ENCODE measurements at places on chromosomes 7 and 10.

GRCh38 chr10:34400075-34400474, 415.0 kb downstream of the PARD3 start:
- DNase-seq: no peak

- DNase-seq: no peak
Observed at GRCh38 chr10:110919349-110919931, at the start of gene SHOC2. TSS of gene SHOC2 (plus strand) at chr10:110919604. CDS start at chr10:110964359, 44,755 bp downstream.

- peak; percentile 95 for DNase-seq
Observed at GRCh38 chr7:137992550-137993394, 9.1 kb downstream of the CREB3L2 start.

GRCh38 chr10:57664815-57665214, 602.9 kb downstream of the IPMK start:
- DNase-seq: no peak

DNA sequence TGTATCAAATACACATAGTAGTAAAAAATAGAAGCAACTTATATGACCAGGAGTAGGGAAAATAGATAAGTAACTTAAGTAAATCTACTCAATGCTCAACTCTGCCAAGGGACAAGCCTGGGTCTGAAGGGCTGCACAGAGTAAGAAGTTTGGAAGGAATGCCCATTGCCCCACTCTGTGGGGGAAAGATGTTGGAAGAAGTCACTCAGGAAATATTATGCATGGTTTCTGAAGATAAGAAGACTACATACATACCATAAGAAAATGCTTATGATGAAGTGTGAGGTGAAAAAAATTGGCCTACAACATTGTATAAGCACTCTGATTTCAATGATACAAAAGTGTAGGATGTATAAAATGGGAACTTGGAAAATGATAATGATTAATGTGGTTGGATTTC, 54.0 kb downstream of the LAMB4 start:
- DNase-seq: no peak

- DNase-seq: no peak
Observed at GRCh38 chr10:12193193-12193592, 2.5 kb downstream of the NUDT5 start.

DNA sequence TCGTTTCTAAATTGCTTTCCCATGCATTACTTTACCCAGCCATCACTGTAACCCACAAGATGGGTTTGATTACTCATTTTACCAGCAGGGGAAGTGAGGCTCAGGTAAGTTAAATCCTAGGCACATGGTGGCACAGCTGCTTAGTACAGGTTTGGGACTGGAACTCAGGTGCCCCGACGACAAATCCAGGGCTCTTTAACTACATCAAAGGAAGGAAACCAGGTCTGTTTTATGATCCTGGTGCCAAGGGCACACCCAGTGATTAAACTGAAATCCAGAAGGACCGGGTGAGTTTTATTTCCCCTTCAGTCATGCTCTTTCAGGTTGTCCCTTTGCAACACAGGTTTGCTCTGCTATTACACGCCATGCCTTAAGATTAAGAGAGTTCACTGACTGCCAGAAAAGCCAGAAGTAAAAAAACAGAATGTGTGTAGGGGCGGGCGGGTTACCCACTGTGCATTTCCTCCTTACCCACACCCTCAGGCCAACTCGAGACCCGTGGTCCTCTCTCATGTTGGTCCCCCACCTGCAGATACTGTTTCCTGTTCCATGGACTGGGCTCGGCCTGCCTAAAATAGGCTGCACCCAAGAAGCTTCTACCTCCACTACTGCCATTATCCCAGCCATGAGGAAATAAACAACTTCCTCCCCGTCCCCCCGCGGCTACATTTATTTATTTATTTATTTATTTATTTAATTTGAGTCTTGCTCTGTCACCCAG, 55.1 kb upstream of the KDM7A start:
- DNase-seq: no peak

DNA sequence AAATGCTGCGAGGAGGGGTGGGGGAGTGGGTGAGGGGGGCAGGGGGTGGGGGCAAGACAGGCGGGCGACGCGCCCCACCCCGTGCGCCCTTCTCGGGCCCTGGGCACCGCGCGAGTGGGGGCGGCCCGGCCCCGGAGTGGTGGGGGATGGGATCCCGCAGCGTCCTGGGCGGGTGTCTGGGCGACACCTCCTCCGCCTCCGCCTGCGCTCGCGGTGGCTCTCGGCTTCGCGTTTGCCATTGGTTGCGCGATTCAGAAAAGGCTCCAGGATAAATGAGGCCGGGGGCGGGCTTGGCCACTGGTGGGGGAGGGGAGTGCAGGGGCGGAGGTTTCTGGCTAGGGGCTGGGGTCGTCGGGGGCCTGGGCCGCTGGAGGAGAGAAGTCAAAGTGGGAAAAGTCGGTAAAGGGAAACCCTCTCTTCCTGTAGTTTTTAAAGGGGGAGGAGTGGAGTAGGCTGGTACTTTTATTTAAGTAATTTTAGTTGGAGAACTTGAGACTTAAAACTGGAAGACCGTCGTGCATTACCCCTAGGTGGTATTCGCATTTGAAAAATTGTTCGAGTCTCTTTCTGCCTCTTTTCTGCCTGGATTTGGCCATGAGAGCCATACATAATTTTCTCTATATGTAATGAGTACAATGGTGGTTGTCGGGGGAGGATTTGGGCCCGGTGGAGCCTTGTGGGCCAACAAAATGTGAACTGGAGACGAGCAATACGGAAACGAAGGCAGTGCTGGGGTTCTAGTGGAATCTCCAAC, 992 bp upstream of the IGF2BP3 start:
- peak; percentile 72 for DNase-seq

DNA sequence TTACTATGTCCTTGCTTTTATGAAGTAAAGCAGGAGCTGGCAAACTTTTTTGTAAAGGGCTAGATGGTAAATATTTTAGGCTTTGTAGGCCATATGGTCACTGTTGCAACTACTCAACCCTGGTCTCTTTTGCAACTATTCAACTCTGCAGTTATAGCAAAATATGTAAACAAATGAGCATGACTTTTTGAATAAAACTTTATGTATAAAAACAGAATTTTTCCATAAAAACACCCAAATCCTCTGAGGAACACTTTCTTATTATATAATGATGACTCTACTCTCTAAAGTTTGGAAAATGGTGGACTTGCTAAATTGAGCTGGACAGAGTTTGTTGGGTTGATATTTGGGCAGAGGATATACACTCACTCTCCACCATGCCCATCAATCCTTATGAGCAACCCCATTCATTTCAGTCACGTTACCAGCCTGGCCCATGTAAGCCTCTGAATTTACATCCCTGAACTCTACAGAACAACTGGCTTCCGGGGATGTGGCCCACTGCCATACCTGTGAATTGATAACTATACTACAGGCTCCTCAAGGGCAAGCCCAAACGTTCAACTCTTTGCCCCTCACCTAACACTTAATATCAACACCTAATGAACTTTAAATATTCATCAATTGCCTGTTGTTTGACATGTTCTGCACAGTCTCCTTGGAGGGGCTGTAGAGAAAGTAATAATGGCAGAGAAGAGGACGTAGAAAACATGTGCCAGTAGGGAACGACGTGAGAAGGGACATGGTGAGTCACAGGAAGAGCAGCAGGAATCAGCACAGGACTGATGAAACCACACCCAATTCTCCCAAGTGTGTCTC, 37.6 kb downstream of the SGMS1 start:
- peak; percentile 11 for DNase-seq

- no peak for DNase-seq
Observed at GRCh38 chr7:39240864-39241263, 263.2 kb downstream of the POU6F2 start.

DNA sequence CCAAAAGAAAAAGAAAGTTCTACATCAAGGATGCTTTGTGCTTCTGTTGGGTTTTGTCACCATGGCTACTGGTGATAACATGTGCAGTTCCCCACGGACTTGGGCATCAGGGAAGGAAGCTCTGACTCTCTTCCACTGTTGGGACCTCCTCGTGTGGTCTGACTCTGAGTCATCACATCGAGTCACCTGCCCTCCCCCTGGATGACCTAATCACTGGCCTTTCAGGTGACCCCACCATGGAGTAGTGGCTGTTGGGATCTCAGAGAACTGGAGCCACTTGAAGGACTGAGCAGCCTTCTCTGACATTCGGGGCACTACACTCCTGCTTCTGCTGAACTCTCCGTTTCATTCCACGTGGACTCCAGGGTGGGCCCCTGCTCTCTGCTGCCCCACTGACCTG, 60.8 kb upstream of the DOCK1 start:
- DNase-seq: no peak

- DNase-seq: no peak
Observed at GRCh38 chr7:158051776-158052175, 535.8 kb downstream of the PTPRN2 start.

- DNase-seq: peak; percentile 14
Observed at GRCh38 chr7:25303281-25304181, 75.2 kb upstream of the NPVF start.

GRCh38 chr7:40799-41750, 151.3 kb upstream of the FAM20C start:
- DNase-seq: no peak

DNA sequence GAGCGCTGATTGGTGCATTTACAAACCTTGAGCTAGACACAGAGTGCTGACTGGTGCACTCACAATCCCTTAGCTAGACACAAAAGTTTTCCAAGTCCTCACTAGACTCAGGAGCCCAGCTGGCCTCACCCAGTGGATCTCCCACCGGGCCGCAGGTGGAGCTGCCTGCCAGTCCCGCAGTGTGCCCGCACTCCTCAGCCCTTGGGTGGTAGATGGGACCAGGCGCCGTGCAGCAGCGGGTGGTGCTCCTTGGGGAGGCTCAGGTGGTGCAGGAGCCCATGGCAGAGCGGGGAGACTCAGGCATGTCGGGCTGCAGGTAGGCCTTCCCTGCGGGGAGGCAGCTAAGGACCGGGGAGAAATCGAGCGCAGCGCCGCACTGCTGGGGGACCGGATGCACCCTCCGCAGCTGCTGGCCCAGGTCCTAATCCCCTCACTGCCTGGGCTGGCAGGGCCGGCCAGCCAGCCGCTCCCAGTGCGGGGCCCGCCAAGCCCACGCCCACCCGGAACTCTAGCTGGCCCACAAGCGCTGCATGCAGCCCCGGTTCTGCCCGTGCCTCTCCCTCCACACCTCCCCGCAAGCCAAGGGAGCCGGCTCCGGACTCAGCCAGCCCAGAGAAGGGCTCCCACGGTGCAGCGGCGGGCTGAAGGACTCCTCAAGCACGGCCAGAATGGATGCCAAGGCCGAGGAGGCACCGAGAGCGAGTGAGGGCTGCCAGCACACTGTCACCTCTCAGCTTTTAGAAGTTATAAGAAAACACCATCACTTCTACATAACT, 128.9 kb downstream of the ZNF438 start:
- DNase-seq: no peak

DNA sequence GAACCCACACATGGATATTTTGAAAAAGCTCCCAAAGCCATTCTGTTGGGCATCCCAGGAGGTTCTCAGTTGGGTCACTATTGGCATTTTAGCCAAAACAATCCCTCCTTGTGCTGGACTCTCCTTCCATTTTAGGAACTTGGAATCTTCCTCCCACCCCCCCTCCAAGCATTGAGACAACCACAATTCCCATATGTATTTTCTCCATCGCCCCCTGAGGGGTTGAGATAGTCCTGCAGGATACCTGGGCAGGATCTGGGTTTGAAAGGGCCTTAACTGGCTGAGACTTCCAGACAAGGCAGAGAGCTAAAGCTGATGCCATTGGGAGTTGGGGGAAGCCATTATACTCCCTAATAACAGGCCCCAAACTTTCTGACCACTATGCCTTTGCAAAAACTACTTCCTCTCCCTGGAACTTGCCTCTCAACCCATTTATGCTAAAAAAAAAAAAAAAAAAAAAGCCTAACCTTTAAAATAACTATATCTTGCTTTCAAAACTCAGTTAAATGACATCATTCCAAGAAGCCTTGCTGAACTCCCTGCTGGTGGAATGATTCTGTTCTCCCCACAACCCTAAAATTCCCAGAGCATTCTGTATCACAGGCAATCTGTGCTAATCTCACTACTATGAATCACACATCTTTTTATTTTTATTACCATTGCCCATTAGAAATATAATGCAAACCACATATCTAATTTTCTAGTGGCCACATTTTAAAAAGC, 77.5 kb upstream of the PDE1C start:
- no peak for DNase-seq

GRCh38 chr7:13982940-13983677, 6.4 kb downstream of the ETV1 start:
- no peak for DNase-seq

Data from endothelial cell of umbilical vein (primary cell).